Esophagus squamous epithelium (tissue), 5 donors: ENCODE measurements at places on chromosomes 4 and X. TPM values are rescaled to one million over a fixed set of nuclear protein-coding genes. Genes with fewer than 3 reads are reported as not detected.

DNA sequence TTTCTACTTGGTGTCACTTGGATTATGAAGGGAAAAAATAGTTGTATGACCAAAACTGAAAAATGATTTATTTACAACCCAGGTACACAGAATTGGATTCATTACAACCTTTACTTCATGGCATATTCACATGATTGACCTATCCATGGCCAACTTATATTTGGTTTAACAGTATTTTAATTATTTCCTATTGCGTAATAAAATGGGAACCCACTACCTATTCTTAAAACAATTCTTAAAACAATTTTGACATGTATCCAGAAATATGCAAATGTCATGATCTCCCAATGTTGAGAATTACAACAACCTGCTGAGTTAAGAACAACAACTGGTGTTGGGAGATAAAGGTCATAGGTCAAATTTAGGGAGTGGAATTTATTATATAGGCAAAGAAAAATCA lies 54.8 kb upstream of the DDX53 start:
- DNase-seq: no peak

DNA sequence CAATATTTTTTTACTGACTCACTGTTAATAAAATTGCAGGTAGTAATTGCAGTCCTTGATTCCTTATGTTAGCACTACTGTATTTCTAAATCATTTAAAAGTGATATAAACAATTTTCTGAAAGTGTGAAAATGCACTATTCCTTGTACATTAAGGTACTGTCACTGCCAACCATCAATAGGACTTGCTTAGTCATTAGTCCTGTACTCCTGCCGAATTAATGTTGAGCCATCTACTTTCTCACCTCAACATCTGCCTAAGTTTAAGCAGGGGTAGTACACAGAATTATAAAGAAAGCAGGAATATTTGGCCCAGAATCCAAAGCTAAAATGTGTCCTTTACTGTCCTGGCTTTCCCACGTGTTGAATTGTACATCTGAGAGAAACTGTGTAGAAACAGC lies 87.0 kb upstream of the TRPC3 start:
- no peak for DNase-seq

Gene OFD1
- total RNA-seq: 12.7 TPM

Gene XPNPEP2
- total RNA-seq: 0.88 TPM

Gene TCEAL6
- not detected for total RNA-seq
